Stimulated activated CD4-positive, alpha-beta T cell treated with anti-CD3 and anti-CD28 coated beads, Interleukin-1b, Interleukin-23, amount 100 ng/mL, for 4 hours (primary cell): ENCODE measurements at places on chromosomes 12 and 14.
A peak's percentile ranks its signal among the peaks of the same experiment; 100 is the strongest.

DNA sequence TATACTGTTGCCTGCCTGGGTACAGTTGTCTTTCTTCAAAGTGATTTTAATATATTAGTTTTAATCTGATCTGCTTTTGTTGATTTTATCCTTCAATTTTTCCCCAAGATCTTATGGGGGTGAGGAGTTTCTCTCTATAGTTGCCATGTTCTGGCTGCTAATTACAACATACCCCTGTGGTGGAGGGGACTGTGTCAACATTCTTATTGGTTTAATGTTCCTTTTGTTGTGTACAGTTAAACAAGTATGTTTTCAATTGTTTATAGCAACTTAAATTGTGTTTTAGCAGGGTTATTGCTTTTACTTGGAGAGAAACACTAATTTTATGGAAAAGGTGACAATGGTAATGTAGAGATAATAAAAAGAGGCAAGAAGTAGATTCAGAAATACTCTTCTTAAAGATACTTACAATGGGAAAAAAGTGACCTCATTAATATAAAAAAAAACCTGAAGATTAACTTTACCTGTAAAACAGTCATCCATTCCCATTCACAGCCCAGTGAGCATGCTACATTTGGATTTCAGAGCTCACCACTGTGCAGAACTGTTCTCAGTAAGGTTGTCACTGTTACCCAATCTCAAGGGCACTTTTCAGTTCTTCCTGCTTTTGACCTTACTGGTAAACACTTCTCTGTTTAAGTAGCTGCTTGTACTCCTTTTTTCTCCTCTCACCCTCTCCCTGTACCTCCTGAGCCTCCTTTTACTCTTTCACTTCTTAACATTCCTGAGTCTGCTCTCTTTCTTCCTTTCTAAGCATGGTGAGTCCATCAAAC, 8.1 kb upstream of the LRRK2 start:
- DNase-seq: no peak

- no peak for DNase-seq
Measured at GRCh38 chr14:89014569-89014850, 190.1 kb downstream of the TTC8 start.

DNA sequence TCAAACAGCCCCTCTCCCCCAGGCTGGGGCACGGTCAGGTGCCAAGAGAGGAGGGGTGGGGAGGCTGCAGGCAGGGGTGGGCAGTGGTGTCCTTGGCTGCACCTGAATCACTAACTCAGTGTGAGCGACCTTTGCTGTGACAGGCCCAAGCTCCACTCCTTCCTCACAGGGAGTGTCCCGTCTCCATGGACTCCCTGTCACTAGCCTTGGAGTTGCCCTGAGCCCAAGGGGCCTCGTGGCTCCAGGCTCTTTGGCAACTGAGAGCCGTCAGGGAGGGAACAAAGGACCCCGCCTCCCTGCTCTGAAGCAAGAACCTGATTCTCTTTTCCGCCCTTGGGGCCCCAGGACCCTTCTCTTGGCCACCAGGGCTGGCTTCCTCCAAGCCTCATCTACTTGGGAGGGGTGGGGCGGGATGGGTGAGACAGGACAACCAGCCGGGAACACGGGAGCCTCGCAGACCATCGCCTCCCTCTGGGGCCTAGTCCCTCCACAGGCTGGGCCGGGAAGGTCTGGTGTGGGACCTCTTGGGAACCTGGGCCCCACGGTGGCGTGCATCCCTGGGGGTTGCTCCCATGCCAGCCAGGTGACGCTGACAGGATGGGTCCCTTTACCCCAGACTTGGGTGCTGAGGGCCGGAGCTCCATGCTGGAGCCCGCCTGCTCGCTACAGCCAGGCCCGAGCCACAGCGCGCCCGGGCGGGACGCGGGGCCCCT, 935 bp upstream of the ADSS1 start:
- DNase-seq: no peak

DNA sequence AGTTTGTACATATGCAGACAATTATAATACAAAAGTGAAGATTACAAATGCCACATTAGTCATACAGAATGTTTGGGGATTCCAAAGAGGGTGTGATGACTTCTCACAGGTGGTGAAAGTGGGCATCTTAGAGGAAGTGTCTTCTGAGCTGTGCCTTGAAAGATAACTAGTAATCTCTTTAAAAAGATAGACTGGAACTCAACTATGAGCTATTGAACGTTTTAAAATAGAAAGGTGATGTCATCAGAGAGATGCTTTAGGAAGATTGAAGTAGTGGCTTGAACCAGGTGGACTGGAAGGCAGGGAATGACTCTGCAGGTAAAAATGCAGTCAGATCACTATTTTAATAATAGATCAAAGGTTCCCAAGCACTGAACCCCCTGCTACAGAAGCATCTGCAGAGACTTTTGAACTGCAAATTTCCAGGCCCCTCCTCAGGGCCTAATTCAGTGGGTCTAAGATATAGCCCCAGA, 50.3 kb downstream of the SYT1 start:
- no peak for DNase-seq

DNA sequence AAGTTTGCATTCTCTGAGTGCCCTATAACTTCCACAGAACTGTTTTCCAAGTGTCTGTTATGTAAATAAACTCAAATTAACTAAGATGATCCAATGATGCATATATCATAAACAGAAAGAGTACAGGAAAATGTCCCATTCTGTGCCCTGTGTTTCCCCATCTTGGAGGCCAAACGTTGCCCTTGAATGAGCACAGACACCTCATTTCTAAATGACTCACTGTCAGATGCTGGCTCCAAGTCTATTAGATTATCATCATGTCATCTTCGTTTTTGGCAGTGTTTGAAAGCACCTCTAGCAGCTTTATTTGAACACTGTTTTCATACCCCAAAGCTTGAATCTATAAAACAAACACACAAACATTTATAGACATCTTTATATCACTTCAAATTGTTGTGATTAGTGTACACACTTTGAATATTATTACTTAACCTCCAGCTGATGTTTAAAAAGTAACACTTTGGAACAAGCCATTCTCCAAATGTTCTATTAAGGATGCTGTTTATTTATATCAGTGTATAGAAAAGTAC, 424.2 kb downstream of the NOVA1 start:
- DNase-seq: no peak

DNA sequence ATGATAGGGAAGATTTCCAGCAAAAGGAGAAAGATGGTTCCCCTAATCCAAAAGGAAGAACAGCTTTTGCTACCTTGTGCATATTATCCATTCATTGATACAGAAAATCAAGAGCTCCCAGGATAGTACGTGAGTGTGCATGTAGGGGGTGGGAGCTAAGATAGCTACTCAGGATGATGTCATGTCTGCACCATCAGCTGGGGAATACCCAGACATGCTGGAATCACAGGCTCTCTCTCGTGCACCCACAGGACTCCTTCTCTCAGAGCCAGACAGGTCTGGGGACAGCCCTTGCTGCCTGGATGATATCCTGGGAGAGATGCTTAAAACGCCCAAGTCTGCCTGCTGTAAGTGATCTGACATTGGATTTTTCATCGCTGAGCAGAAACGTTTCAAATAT, 38.9 kb downstream of the FOXN3 start:
- peak; percentile 9 for DNase-seq

DNA sequence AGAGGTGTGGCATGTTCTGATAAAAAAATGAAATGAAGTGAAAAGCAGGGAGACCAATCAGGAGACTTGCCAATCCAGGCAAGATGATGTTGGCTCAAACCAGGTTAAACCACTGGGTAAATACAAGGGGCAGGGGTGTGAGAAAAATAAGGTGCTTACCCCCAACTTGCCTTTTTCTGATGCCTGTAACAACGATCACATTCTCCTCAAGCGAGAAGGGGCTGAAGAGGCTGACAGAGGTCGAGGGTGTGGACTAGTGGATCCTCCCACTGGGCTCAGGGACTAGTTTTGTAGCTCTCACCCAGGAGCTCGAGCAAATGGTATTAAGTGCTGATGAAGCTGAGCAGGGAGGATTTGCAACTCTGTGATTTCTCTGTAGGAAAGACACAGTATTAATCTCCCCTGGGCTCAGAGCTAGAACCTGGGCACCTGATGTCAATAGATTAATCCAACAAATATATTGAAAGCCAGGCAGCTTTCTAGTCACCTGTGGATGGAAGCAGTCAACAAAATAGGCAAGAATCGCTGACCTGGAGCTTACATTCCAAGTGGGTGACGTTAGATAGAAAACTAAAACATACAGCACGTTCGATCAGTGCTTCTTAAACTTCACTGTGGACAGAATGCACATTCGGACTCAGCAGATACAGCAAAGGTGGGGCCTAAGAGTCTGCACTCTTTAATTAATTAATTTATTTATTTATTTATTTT, 15.2 kb upstream of the EAPP start:
- no peak for DNase-seq

- no peak for DNase-seq
Measured at GRCh38 chr12:77033658-77034536, 31.5 kb downstream of the E2F7 start.

DNA sequence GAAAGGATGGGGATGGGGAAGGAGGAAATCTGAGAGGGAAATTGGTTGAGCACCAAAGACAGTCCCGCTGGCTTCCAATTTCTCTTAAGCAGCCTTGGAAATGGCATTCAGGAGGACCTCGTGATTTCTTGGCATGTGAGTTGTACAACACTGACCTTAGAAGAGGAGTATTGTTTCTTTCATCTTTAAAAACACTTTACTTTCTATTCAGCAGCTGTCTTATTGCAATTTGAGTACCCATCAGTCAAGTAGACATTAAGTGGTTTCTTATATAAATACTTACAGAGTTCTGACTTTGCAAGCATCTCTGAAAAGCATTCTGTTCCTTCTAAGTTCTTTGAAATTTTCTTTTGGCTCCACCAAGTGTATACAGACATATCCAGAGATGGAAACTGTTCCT, 83.2 kb downstream of the LMNTD1 start:
- no peak for DNase-seq

- DNase-seq: no peak
Measured at GRCh38 chr14:81263777-81264410, 43.1 kb upstream of the GTF2A1 start.

DNA sequence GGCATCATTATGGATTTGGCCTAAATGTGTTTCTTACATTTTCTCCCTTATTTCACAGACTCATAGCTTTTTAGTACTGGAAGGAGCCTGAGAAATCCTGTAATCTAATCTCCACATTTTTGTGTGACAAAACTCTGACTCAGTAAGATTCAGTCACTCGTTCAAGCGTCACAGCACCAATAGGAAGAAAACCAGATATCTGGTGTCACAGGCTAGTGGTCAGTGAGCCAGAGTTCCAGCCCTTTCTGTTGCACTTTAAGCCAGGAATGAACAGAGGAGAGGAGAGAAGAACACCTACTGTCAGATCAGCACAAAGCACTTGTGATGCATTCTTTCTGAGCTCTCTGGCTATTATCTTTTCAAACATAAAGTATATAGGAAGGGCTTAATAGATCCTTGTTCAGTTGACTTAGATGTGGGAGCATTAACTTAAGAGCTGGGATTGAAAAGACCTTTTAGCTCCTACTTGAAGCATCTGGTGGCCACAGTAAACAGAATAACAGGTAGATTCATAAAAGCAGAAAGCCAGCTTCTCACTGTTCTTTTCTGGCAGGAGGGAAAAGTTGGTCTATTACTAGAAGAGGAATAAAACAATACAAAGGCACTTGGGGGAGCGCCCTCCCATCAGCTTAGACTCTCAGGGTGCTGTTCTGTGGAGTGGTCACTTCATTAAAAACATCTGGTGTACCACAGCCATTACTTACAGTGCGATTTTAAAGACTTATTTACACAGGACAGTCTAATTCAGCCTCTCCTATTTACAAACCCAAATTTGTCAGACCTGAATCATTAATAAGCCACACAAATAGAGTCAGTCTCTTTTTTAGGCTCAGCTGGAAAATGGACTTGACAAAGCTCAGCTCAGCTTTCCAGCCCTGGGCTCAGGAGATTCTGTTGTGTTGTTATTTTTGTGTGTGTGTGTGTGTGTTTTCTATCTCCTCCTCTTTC, 12.2 kb upstream of the NID2 start:
- DNase-seq: no peak

- no peak for DNase-seq
Measured at GRCh38 chr14:26187996-26188620, 409.7 kb downstream of the NOVA1 start.

DNA sequence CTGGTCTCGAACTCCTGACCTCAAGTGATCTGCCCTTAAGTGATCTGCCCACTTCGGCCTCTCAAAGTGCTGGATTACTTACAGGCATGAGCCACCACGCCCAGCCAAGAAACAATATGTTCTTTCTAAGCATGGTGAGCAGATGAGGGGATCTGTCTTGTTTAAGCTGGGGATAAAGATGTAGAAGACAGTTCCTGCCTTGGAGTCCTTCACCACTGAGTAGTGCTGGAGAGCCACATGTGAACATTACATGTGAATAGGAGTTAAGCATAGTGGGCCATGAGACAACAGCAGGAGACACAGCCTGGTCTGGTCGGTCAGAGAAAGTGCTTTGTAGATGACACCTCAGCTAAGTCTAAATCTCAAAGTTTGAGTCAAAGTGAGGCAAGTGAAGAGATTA, 26.0 kb downstream of the TMBIM6 start:
- DNase-seq: no peak

- no peak for DNase-seq
Measured at GRCh38 chr14:67982711-67983608, 163.4 kb downstream of the RAD51B start.

GRCh38 chr14:25477316-25478098, 427.6 kb upstream of the STXBP6 start:
- DNase-seq: no peak

DNA sequence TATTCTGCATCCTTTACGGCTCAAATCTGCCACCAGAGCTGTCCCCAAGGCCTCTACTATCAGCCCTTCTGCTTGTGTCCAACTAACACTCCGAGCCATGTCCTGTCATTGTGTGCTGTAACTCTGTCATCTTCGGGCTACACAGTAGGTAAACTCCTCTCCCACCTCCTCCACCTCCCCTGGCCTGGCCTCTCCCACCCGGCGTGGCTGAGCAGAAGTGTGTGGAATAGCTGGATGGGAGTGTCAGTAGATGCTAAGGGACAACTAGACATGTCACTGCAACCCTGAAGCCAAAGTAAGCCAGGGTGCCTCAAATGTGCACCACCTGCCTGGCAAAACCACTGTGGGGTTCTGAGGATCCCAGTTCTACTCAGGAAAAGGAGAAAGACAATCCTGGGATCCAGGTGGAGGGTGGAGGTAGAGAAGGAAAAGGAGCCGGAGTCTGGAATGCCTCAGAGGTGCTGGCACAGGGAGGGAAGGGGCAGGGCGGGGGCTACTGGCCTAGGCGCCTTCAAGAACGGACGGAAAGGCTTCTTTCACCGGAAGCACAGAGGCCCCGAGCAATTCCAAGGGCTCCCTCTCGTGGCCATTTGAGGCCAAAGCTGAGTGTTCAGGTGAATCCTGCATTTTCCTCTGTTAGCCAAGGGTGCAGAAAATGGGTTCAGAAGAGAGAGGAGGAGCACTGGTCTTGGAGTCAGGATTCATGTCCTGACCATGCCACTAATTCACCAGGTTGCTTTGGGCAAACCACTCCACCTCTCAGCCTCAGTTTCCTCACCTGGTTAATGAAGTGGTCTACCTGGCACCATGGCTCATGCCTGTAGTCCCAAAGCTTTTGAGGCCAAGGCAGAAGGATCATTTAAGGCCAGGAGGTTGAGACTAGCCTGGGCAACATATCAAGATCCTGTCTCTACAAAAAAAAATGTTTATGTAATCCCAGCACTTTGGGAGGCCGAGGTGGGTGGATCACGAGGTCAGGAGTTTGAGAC, 20.5 kb upstream of the FAM181A start:
- DNase-seq: peak; percentile 34
